ENCODE measurements at places on chromosomes 2 and 18.

DNA sequence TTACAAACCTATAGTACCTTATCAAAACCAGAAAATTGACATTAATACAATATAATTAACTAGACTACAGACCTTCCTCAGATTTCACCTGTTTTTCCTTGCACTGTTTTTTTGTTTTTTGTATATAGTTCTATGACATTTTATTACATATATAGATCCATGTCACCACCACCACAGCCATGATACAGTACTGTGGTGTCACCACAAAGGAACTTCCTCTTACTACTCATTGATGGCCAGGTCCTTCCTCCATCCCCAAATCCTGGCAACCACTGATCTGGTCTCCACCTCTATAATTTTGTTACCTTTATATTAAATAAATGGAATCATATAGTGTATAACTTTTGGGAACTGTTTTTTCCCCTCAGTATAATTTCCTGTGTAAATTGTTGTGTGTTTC, 19.4 kb upstream of the ATP6V1B1 start:
- no peak for DNase-seq

GRCh38 chr2:110755491-110756078, 23.2 kb downstream of the ACOXL start:
- DNase-seq: no peak

DNA sequence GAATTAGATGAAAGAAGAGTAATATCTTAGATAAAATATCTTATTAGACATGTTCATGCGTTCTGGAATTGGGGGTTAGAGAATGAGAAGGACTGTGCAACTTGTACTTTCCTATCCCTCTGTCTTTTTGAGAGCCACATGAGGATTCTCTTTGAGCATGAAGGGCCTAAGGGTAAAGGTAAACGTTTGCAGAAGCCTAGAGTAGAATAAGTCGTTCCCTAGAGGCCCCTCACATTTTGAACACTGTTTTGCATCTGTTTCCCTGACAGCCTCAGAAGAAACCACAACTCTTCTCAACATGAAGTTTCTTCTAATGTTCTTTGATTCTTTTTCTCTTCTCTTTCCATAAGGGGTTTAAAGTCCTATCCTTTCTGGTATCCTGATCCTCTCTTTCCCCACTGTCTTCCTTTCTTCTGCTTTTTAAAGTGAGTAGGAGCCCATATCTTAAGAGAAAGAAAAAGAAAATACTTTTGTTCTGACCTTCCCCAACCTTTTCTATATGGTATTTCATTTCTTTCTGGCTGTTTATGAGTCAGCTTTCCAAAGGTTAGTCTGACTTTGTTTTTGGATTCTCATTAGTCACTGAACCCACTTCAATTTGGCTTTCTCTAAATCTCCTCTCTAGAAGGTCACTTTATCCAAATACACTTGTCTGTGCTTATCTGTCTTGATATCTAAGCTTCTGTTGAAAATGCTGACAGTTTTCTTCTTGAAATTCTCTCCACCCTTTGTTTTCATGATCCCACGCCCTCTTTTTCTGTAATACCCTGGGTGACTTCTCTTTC, 34.8 kb downstream of the PPP1R1C start:
- DNase-seq: no peak

DNA sequence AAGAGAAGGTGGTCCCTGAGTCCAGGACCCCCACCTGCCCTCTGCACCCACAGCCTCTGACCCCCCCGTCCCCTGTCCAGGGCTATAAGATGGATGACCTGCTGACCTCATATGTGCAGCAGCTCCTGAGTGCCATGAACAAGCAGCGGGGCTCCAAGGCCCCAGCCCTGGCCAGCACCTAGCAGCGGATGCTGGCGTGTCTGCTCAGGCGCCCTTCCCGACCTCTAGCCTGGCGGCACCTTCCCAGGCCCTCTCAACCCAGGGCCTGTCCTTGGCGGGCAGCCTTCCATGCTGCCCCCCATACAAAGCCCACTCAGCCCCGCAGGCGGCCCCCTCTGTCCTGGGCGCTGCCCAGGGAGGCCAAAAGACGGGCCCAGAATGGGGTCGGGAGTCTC, 8.7 kb upstream of the GPR17 start:
- DNase-seq: no peak
